ENCODE measurements at places on chromosomes 16 and 17. TPM values are rescaled to one million over a fixed set of nuclear protein-coding genes. Genes with fewer than 3 reads are reported as not detected.

Gene MYL4
- total RNA-seq, result not detected

Gene SHBG
- total RNA-seq, result 0.64 TPM

DNA sequence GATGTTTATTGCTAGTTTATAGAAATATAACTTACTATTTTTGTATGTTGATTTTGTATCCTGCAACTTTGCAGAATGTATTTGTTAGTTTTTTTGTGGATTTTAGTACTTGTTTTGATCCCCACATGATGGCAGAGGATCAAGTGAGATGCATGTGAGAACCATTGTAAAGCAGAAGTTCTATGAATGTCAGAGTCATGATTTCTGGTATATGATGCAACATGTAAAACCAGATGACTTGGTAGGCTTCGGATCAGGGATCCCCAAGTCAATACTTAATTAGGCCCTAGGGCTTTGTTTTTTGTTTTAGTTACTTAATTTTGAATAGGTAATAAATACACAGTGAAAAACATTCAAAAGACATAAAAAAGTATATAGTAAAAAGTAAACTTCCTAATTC, 45.8 kb downstream of the ESRP2 start:
- peak; percentile 71 for DNase-seq

GRCh38 chr17:74028354-74029116, 174.9 kb upstream of the RPL38 start:
- no peak for DNase-seq

- DNase-seq, result peak; percentile 27
Observed at GRCh38 chr16:11783319-11784037, 13.6 kb downstream of the ZC3H7A start.

GRCh38 chr16:84199861-84200260, 8.9 kb downstream of the ADAD2 start:
- no peak for DNase-seq

DNA sequence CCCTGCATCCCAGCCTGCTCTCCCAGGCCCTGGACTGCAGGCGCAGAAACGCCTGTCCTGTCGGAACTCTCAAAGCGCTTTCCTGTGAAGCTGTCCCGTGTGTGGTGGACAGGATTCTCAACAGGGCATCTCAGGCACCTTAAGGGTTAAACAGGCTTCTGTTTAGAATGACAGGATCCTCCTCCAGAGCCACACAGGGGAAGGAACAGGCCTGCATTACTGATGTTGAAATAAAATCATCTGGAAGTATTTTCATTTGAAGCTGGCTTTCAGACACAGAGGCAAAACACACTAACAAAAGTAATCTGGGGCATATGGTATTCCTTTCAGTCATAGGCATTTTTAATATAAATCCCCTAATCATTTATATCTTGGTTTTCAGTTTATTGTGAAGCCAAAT, 7.4 kb downstream of the HS3ST3A1 start:
- peak; percentile 31 for DNase-seq
